Neural progenitor cell (in vitro differentiated cells): ENCODE measurements at places on chromosomes 7 and 10. TPM values are rescaled to one million over a fixed set of nuclear protein-coding genes. Genes with fewer than 3 reads are reported as not detected.
A peak's percentile ranks its signal among the peaks of the same experiment; 100 is the strongest.

GRCh38 chr7:22702516-22702915, 24.5 kb upstream of the IL6 start:
- DNase-seq = no peak

DNA sequence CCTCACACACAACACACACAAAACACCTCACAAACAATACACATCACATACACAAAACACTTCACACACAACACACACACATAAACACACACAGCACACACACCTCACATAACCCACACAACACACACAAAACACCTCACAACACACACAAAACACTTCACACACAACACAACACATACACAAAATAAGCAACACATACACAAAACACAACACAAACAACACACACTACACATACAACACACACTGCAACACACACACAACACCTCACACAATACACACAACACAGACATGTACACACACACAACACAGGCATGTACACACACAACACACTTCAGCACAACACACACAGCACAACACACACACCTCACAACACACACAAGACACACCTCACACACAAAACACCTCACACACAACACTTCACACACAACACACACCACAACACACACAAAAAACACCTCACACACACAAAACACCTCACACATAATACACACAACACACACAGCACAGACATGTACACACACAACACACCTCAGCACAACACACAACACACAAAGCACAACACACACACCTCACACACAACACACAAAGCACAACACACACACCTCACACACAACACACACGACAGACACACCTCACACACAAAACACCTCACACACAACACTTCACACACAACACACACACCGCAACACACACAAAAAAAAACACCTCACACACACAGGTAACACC, 107.5 kb downstream of the TNS3 start:
- DNase-seq = no peak

DNA sequence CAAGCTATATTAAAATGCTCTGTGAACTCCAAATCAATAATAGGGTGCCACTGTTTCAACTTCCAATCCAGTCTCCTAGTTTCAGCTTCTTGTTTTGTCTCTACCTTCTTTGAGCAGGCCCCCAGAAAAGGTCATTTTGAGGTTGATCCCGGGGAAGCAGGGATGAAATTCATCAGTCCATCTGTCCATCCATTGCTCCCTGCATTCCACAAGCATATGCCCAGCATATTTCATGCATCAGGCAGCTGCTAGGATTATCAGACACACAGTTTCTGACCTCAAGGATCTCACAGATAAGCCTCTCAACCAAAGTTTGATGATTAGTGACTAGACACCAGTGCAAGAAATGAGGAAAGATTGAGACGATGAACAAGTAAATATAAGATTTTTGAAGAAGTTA, 186.6 kb upstream of the PDE1C start:
- no peak for DNase-seq

- no peak for DNase-seq
Measured at GRCh38 chr7:138848056-138848980, 50.3 kb upstream of the ATP6V0A4 start.

GRCh38 chr10:92413011-92413410, 122.0 kb downstream of the MARCHF5 start:
- DNase-seq = no peak

- DNase-seq = no peak
Measured at GRCh38 chr7:101673951-101674350, 44.9 kb upstream of the MYL10 start.

- no peak for DNase-seq
Measured at GRCh38 chr10:52318822-52319464, 4.9 kb downstream of the DKK1 start.

- DNase-seq = peak; percentile 80
Measured at GRCh38 chr10:21526860-21527597, 1.5 kb upstream of the SKIDA1 start.

GRCh38 chr7:155543011-155543876, 3.1 kb downstream of the CNPY1 start:
- DNase-seq = no peak

DNA sequence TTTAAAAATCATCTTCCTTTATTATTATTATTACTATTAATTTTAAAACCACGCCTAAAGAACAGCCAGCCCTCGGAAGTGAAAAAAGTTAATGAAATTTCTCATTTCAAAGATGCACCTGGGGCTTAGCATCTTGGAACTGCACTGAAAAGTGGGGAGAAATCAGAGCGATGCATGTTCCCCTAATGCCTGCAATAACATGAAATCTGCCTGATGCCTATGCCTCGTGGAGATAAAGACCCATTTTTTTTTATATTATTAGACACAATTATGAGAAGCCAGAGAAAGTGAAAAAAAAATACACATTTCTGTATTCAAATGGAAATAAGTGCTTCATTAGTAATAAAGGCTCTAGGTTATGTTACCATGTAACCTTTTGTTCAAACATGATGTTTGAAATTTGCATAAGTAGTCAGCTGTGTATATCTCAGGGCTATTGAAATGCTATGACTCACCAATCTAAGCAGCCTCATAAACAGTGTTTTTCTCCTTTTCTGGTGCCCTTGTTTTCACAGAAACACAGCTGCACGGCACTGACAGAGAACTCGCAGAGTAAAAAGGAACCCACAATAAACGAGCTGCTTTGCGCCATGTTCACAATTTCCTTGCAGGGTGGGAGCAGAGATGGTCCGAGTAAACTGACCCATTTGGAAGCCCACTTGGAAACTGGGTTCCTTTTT, 175.8 kb upstream of the PRKCQ start:
- no peak for DNase-seq

DNA sequence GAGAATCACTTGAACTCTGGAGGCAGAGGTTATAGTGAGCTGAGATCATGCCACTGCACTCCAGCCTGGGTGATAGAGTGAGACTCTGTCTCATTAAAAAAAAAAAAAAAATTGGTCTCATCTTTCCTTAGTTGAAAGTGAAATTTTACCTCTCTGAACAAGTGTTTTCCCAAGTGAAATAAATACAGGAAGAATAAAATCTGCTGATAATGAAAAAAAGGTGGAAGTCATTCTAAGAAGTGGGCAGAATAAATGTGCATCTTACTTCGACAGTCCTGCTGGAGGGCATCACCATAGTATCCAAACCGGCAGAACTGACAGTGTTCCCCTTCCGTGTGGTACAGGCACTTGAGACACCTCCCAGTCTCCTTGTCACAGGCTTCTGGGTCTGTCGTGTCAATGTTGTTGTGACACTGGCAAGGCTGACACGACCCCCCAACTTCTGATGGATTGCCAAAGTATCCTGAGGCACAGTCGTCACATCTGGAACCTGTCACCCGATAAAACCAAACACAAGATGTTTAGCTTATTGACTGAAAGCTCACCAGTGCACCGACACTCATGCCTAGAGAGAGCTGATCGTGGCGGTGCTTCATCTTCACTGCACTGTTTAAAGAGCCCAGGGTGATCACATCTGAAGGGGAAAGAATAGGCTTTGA, 49.6 kb downstream of the LAMB1 start:
- DNase-seq = no peak

DNA sequence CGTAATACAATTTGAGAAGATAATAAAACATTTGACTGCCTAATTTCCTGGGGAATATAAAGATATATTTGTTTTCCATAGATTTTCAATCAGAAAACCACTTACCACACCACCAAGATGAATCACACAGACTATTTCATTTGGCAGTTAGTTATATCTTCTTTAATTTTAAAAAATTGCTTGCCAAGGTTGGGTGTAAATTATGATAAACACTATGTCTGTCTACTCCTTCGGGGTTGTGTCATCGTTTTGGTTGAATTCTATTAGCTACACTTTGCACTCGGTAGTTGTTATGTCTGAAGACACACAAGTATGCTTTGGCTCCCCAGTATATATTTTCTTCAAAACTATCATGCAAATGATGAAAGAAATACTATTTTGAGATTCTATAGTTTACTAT, 594.8 kb upstream of the SEMA3D start:
- DNase-seq = no peak

DNA sequence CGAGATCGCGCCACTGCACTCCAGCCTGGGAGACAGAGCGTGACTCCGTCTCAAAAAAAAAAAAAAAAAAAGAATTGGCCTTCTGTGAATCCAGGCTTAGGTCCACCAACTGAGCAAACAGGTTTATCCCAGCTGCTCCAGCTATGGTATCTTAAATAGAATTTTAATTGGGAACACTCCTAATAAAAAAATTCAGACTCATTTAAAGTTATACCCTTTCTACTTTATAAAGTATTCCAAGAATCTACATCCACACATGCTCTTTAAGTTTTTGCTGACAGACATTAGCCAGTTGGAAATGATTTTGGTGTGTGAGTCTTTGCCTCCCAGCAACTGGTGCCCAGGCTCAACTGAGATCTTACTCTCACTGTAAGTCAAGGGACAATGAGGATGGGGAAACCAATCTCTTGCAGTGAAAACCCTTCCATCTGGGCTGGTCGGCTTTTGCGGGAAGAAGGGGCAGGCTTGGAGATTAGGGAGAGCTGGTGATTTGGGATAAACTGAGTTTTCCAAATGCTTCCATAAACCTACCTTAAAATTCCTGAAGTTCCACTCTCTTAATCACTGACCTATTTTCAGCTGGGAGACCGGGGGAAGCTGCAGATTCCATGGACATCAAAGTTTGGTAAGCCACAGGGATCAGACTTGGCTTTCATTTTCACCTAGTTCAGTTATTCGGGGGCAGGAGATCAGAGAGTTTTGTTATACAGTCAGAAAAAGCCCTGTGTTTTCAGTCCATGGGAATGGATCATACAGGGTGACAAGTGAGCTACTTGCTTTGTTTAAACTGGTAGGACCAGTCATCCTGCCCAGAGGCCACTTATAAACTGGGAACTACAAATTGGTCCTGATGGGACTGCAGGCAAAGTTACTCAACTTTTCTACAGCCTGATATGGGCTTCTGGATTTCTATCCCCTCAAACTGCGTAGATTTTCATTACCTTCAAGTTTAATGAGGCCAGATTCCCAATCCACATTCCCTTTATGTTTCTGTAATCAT, 89.3 kb upstream of the ZNF746 start:
- DNase-seq = no peak

- DNase-seq = no peak
Measured at GRCh38 chr10:119640384-119640783, 10.8 kb upstream of the BAG3 start.

GRCh38 chr10:22314852-22315251, 1.3 kb upstream of the COMMD3 start:
- DNase-seq = no peak

DNA sequence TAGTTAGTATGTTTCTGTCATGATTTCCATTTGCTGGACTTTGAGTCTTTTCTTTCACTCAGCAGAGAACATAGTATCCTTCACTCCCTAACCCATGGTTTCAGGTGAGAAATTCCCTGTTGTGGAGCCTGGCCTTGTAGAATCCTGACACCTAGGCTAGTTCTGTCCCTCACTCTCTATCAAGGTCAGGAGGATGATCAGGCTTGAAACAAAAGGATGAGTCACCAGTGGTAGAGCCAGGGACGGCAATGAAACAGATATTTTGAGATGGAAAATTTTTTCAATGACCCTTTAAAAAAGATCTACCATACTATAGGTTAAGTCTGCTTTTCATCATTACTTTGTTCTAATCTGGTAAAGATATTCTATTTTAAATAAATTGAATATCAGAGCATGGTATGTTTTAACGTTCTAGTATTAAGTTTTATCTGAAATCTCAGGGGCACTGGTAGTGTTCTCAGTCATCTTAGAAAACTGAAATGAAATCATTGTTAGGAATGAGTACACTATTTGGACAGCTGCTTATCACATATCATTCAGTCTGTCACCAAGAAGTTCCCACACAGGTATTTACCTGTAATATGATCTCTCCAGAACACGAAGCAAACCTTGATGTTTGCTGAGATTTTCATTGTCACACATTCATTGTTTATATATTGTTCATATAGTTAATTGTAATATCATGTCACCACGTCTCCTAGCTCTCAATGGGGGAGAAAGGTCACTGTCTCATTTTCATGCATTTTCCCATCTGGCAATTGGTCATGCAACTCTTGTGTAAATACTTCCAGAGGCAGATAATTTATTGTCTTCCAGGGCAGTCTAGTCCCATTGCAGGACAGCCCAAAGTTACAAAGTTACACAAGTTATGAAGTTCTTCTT, 299.9 kb upstream of the LRRTM3 start:
- no peak for DNase-seq

- DNase-seq = peak; percentile 78
Measured at GRCh38 chr10:77643795-77644468, 6.3 kb upstream of the KCNMA1 start.

DNA sequence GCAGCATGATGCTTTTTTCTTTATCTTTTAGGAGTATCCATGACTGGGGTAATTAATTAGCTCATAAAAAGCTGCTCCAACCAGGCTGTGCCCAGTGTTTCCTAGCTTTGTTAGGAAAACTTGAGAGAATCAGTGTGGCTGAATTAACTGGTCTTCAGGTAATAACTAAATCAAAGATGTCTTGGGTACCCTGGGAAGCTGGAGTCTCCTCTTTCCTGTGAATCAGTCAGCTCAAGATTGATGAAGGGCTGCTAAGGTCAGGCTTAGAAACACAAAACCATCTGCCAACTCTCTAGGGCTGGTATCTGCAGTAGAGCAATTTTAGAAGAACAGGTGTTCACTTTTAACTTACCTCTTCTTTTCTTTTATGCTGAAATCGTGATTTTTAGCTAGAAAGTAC, 21.4 kb upstream of the ATOH7 start:
- no peak for DNase-seq

DNA sequence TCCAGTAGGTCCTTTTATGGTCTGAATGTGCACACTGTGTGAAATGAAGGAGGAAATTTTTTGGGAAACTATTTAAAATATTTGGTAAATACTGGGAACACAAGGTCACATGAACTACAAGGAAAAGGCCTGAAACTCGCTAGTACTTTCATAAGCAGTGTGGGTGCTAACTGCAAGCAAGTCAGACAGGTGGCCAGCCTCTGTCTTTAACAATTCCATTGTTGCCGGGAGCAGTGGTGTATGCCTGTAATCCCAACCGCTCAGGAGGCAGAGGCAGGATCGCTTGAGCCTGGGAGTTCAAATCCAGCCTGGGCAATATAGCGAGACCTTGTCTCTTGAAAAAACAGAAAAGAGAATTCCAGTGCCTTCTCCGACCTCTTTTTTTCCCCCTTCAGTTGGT, 37.5 kb downstream of the SMURF1 start:
- DNase-seq = peak; percentile 37

DNA sequence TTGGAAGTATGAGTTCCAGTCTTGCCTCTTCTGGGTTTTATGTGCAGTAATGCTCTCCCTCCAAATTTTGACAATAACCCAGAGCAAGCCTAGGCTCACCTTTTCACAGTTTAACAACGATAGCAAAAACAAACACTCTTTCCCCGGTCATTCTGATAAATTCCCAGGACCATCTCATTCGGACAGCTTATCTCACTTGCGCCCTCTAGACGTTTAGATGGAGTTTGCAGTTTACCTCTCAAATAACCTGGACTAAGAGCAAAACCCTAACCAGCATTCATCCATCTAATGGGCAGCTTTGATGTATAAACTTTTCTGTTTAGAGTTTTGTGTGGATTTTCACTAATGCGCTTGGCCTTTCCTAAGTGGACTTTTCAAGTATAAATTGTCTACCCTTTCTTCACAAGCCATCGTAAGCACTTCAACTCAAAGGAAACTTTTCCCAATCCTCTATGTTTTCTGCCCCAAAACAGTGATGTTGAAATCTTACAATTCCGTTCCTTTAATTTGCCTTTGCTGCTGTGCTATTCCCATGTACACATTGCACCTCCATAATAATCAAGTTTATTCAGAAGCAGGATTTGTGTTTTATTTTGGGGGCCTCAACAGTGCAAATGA, 114.9 kb downstream of the HDAC9 start:
- peak; percentile 64 for DNase-seq

The AKR1C4 gene
- total RNA-seq = not detected in 2 replicates

The IDI2 gene
- total RNA-seq = not detected in 2 replicates

The WEE2 gene
- 0.12 TPM in 1 of 2 replicates, not detected in the other for total RNA-seq

The TMEM26 gene
- total RNA-seq = not detected in 2 replicates

The GRM3 gene
- total RNA-seq = 13.6 and 22.2 TPM in 2 replicates
